H1 (cell line): ENCODE measurements at places on chromosomes 16 and 17. TPM values are rescaled to one million over a fixed set of nuclear protein-coding genes. Genes with fewer than 3 reads are reported as not detected.

HID1 gene
- 13.8 and 15.1 TPM in 2 replicates for total RNA-seq

HSD17B2 gene
- not detected in 2 replicates for total RNA-seq

TBC1D3C gene
- total RNA-seq, result not detected in 2 replicates

MEOX1 gene
- total RNA-seq, result not detected in 2 replicates

IRF8 gene
- 0.96 and 2.0 TPM in 2 replicates for total RNA-seq

POLDIP2 gene
- total RNA-seq, result 74.0 and 75.3 TPM in 2 replicates

CDH11 gene
- total RNA-seq, result 8.4 and 8.7 TPM in 2 replicates

KRTAP2-1 gene
- total RNA-seq, result not detected in 2 replicates

DNA sequence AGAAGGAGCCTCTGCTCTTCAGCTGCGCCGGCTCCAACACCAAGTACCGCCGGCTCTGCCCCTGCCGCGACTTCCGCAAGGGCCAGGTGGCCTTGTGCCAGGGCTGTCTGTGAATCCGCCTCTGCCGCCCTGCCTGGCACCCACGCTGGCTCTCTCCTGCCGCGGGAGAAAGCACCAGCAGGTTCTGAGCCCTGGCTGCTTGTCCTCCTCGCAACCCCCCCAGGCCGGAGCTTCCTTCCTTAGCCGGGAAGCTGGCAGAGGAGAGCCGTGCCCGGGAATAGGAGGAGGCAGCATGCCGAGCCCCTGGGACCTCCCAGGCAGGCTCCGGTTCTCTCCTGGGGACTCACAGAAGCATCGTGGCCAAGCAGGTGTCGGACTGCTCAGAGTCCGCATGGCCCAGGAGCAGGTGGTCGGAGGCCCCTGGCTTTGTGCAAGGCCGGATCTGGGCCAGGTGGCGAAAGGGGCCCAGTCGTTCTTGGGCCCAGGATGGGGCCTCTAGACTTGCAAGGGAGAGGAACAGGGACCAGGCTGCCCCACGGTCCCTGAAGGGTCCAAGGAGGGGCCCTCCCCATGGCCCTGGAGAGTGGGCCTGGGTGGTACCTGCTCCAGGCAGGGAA, 80.6 kb downstream of the MGAT5B start:
- H3K4me1 ChIP-seq, result no peaks in the 10 kb centered on the region
- H3K27me3 ChIP-seq, result no peaks in the 10 kb centered on the region
- H3K4me3 ChIP-seq, result no peak overlapping the region
- H3K36me3 ChIP-seq, result no peaks in the 10 kb centered on the region; the same call in 1 of the 2 replicates

GRCh38 chr17:58317421-58318064, 11.1 kb downstream of the TSPOAP1 start:
- peak; percentile 62 for DNase-seq
- no peaks in the 10 kb centered on the region for H3K4me1 ChIP-seq
- H3K27ac ChIP-seq, result no peak overlapping the region
- no peak overlapping the region for H3K4me3 ChIP-seq
- H3K27me3 ChIP-seq, result no peaks in the 10 kb centered on the region

- H3K4me3 ChIP-seq, result no peak overlapping the region
- no peaks in the 10 kb centered on the region for H3K36me3 ChIP-seq
- no peaks in the 10 kb centered on the region for H3K27me3 ChIP-seq
- no peak for DNase-seq
Measured at GRCh38 chr17:41096055-41096454, 1.9 kb downstream of the KRTAP4-8 start.

- H3K27ac ChIP-seq, result no peak within 1 kb of the TSS; the same call in 1 of the 2 replicates
- peak within 1 kb of the TSS; percentile 70 for H3K4me3 ChIP-seq
- peaks cover 20% of the 10 kb centered on the region for H3K4me1 ChIP-seq
- DNase-seq, result peak; percentile 89
Measured at GRCh38 chr17:29180034-29180787, at the start of gene MYO18A. MYO18A (minus strand) TSS chr17:29180398; CDS start chr17:29166940, 13,458 bp downstream.

GRCh38 chr17:32960815-32961214, 30.8 kb upstream of the SPACA3 start:
- no peak for DNase-seq
- H3K27me3 ChIP-seq, result no peaks in the 10 kb centered on the region
- H3K27ac ChIP-seq, result no peak overlapping the region
- no peaks in the 10 kb centered on the region for H3K36me3 ChIP-seq
- H3K4me3 ChIP-seq, result no peak overlapping the region
- no peaks in the 10 kb centered on the region for H3K4me1 ChIP-seq

GRCh38 chr16:46947900-46948547, 25.4 kb downstream of the DNAJA2 start:
- DNase-seq, result no peak
- no peak overlapping the region for H3K27ac ChIP-seq
- H3K36me3 ChIP-seq, result no peaks in the 10 kb centered on the region
- H3K4me3 ChIP-seq, result no peak overlapping the region
- no peaks in the 10 kb centered on the region for H3K27me3 ChIP-seq
- H3K4me1 ChIP-seq, result no peaks in the 10 kb centered on the region

- H3K4me1 ChIP-seq, result no peaks in the 10 kb centered on the region
- H3K36me3 ChIP-seq, result peaks cover 28% of the 10 kb centered on the region
- no peak overlapping the region for H3K4me3 ChIP-seq
- H3K27me3 ChIP-seq, result no peaks in the 10 kb centered on the region
- DNase-seq, result no peak
- H3K27ac ChIP-seq, result no peak overlapping the region
Measured at GRCh38 chr16:87740909-87741424, 24.8 kb downstream of the KLHDC4 start.

DNA sequence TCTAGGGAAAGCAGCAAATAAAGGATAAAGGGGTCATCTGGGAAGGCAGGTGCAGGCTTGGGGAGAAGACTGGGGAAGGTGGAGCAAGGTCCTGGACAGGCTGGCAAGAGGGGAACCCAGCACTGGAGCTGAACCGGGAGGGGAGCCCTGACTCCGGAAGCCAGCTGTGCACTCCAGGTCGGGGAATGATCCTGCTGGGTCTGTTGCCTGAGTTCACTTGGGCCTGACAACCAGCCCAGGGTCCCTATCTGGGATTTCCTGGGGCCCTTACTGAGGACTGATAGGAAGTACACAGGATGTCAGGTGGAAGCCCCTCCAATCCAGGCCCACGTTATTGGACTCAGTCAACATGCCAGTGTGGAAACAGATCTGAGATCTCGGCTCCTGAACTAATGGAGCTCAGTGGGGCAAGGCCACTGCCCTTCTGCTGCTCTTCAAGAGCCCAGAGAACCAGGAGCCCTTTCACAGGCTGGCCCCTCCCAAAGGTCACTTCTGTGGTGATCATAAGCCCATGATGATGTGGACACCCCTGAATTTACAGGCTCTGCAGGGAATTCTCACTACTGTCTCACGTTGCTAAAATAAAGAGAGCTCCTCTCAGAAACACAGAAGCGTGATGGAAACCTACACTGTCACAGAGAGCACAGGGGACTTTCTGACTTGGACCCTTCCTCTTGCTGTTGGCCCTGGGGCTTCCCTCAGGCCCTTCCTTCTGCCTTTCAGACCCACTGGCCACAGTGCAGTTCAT, 19.9 kb upstream of the PITPNM3 start:
- no peak overlapping the region for H3K27ac ChIP-seq
- DNase-seq, result no peak
- no peaks in the 10 kb centered on the region for H3K27me3 ChIP-seq
- H3K4me1 ChIP-seq, result peaks cover 3% of the 10 kb centered on the region
- no peak overlapping the region for H3K4me3 ChIP-seq

GRCh38 chr16:89607453-89607852, 6.0 kb upstream of the DPEP1 start:
- no peak for DNase-seq
- H3K36me3 ChIP-seq, result no peaks in the 10 kb centered on the region
- H3K27ac ChIP-seq, result no peak overlapping the region
- H3K4me1 ChIP-seq, result peaks cover 5% of the 10 kb centered on the region
- no peaks in the 10 kb centered on the region; the same call in 1 of the 2 replicates for H3K27me3 ChIP-seq
- no peak overlapping the region for H3K4me3 ChIP-seq

- no peaks in the 10 kb centered on the region for H3K4me1 ChIP-seq
- H3K27ac ChIP-seq, result no peak overlapping the region
- H3K27me3 ChIP-seq, result no peaks in the 10 kb centered on the region
- peaks cover 8% of the 10 kb centered on the region; the same call in 1 of the 2 replicates for H3K36me3 ChIP-seq
Measured at GRCh38 chr17:1868090-1868489, 38.3 kb downstream of the RPA1 start.

DNA sequence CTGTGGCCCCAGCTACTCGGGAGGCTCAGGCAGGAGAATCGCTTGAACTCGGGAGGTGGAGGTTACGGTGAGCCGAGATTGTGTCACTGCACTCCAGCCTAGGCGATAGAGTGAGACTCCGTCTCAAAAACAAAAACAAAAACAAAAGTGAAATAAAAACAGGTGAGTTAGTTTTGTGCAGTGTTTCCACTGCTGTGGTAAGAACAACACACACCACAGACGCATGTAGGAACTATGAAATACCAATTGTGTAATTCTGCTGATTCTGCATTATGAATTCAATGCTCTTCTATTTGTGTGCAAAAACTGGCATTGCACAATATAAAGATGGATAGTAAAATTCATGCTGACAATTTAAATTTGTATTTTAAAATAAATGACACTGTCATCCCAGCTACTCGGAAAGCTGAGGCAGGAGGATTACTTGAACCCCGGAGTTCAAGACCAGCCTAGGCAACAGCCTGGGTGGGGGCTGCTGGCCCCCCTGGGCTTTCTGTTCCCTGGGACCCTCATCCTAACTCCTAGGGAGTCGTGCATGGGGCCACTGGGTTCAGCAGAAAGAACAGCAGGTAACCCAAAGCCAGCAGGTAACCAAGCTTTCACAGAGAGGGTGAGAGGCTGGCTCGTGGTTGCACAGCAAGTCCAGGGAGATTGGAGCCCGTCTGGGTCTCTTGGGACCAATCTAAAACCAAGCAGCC, 10.6 kb upstream of the RHBDF2 start:
- no peaks in the 10 kb centered on the region for H3K36me3 ChIP-seq

DNA sequence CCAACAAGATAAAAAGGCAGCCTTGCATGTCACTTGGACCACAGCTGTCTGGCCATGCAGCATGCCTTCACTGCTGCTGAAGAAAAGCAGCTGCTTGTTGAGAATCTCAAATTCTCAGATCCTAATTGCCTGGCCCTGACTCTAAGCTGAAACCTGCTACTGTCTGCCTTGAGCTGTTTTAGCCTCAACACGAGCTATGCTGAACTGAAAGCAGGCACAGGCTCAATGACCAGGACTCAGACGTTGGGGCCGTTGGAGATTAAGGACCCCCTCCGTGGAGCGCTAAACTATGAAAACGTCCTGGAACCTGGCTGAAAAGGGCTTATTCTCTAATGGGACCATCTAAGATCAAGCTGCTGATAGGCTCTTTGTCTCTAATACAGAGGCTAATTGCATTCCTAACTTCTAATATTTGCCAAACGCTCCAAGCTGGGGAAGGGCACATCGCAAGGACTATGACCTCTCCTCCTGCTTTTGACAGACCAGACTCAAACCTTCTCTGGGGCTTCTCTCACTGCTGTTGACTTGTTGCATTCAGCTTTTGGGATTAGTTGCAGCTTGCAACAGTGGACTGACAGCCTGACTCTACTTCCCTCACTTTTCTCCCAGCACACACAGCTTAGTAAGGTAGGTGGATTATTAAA, 4.6 kb upstream of the PLK1 start:
- H3K36me3 ChIP-seq, result peaks cover 3% of the 10 kb centered on the region
- no peaks in the 10 kb centered on the region for H3K4me1 ChIP-seq

DNA sequence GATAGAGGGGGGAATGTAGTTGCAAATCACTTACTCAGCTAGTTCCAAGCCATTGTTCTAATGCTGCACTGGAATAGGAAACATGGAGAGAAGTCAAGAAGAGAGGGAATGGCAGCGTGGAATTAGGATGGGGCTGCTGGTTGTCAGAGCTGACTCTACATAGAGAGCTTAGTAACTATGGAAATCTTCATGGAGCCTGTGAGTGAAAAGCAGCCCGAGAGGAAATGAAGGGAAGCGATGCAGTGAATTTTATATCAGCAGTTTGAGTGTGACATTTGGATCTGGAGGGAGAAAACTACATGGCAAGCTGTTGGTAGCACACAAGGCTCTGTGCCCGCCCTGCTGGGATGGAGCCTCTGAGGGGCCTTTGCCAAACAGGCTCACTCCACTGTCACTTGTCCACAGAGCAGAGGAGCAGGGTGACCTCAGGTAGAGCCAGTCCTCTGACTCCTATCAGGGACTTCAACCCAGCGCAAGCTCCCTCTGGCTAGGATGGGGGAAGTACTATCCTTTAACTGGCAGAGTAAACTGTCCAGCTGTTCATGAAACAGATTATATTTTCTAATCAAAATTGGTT, 27.9 kb upstream of the PMFBP1 start:
- no peaks in the 10 kb centered on the region for H3K27me3 ChIP-seq
- no peaks in the 10 kb centered on the region for H3K36me3 ChIP-seq
- no peak overlapping the region for H3K27ac ChIP-seq

GRCh38 chr17:19876529-19877161, 8.9 kb upstream of the ULK2 start:
- DNase-seq, result no peak
- no peaks in the 10 kb centered on the region for H3K36me3 ChIP-seq
- no peak overlapping the region for H3K27ac ChIP-seq
- H3K4me1 ChIP-seq, result no peaks in the 10 kb centered on the region

GRCh38 chr16:81174644-81175324, 63.7 kb upstream of the BCO1 start:
- no peak for DNase-seq
- H3K36me3 ChIP-seq, result no peaks in the 10 kb centered on the region
- no peak overlapping the region for H3K27ac ChIP-seq
- H3K4me3 ChIP-seq, result no peak overlapping the region
- no peaks in the 10 kb centered on the region for H3K27me3 ChIP-seq

GRCh38 chr16:14494396-14494966, 135.6 kb downstream of the PARN start:
- no peaks in the 10 kb centered on the region for H3K27me3 ChIP-seq
- H3K27ac ChIP-seq, result no peak overlapping the region
- H3K4me3 ChIP-seq, result no peak overlapping the region
- peaks cover 22% of the 10 kb centered on the region for H3K4me1 ChIP-seq
- no peak for DNase-seq

DNA sequence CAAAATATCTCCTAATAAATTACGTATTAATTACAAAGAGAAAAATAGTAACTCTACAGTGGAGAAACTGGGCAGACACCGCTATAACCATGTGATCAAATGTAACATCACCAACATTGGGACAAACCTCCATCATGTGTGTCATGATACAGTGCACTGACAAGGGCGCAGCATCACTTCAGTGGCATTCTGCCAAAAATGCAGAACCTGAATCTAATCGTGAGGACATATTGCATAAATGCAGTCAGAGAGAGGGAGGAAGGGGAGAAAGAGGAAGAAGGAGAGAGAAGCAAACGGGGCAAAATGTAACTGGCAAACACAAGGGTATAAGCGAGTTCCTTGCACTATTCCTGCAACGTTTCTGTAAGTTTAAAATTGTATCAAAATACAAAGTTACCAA, 74.2 kb upstream of the MARCHF10 start:
- H3K4me1 ChIP-seq, result no peaks in the 10 kb centered on the region
- H3K27ac ChIP-seq, result no peak overlapping the region
- no peak for DNase-seq
- no peaks in the 10 kb centered on the region; the same call in 1 of the 2 replicates for H3K36me3 ChIP-seq
- H3K27me3 ChIP-seq, result no peaks in the 10 kb centered on the region

GRCh38 chr16:27379919-27380318, 22.1 kb upstream of the IL21R start:
- no peak overlapping the region for H3K4me3 ChIP-seq
- no peak overlapping the region; the same call in 1 of the 2 replicates for H3K27ac ChIP-seq
- DNase-seq, result no peak
- H3K36me3 ChIP-seq, result no peaks in the 10 kb centered on the region
- H3K4me1 ChIP-seq, result no peaks in the 10 kb centered on the region

GRCh38 chr17:17146786-17147406, 59.2 kb downstream of the PLD6 start:
- peaks cover 3% of the 10 kb centered on the region; the same call in 1 of the 2 replicates for H3K4me1 ChIP-seq
- DNase-seq, result peak; percentile 63
- no peak overlapping the region for H3K4me3 ChIP-seq
- H3K27me3 ChIP-seq, result no peaks in the 10 kb centered on the region
- H3K27ac ChIP-seq, result no peak overlapping the region
- peaks cover 21% of the 10 kb centered on the region for H3K36me3 ChIP-seq

GRCh38 chr16:46777804-46778203, 29.7 kb upstream of the MYLK3 start:
- no peaks in the 10 kb centered on the region for H3K27me3 ChIP-seq
